Tibial artery (tissue), 4 donors: ENCODE measurements at places on chromosomes 12 and 14.

- DNase-seq, result no peak
These were observed 867.4 kb downstream of the NRXN3 start for GRCh38 chr14:79037593-79037992.

DNA sequence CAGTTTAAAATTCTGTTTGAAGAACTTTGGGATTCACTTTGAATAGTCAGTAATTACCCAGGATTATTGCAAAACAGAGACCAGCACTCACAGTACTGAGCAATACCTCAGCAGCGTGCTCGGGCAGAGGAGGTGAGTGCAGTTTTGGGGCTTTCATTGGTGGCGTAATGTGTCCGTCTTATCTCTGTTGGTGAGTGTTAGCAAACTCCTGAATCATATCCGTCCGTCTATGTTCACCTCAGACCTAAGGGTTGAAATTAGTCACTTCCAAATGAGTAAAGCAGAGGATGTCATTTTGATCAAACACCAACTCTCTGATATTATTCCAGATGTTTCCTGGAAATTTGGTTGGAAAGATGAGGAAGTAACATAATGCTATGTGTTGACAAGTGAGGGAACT is 82.8 kb downstream of the BORCS5 start:
- no peak for DNase-seq

DNA sequence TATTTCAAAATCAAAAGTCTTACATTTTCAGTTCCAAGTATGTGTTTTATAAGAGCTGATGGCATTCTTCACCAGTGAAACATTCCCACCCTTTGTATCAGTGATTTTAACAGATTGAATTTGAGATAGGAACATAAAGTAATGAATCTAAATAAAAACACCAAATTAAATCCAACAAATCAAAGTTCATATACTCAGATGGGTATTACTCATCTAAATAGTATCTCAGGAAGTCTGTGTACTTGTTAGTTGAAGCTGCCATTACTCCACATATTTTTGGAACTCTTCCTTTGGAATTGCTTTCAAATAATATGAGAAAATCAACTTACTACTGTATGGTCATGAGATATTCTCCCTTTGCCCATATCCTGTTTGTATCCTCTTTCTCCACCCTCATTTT is 89.1 kb downstream of the MIA2 start:
- no peak for DNase-seq

DNA sequence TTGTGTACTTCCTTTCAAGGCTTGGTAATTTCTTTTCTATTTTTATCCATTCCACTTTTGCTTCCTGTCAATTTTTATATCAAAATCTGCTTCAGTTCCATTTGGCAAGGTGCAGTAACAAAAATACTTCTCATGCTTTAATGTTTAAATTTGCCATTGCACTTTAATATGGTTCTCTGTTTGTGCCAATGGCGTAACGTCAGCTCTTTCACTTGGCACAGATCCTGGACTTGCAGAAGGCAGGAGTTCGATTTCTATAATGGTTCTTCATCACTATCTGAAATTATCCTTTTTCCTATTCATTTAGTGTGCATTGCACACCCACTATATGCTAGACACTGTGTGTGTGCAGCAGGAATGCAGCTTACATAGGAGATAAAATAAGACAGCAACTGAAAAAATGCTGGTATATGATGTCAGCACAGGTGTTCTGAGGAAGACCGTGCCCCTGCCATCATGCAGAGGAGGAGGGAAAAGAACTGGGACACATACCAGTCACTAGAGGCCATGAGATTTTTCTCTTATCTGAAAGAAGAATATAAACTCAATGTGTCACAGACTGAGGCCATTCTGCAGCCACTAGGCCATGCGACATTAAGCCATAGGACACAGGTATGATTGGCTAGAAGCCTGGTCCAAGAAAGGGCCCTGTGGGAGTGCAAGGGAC is 298.2 kb downstream of the RPAP3 start:
- no peak for DNase-seq

DNA sequence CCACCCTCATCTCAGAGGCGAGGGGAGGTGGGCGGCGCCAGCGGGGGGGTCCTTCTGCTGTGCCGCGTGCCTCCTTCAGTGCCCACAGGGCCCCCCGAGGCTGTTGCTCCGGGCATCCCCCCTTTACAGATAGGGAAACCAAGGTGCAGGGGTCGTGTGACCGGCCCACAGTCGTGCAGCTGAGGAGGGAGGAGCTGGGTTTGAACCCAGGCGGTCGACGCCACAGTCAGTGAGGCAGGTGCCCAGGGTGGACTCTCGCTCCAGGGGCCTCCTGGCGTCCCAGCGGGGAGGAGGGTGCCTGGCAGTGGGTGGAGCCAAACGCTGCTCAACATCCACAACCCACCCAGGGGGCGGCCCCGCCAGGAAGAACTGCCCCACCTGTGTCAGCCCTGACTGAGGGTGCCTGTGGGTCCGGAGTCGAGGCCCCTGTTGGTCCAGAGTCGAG is 8.6 kb downstream of the GALNT9 start:
- no peak for DNase-seq

GRCh38 chr14:69358966-69359365 is 39.1 kb downstream of the ERH start:
- DNase-seq, result no peak
